ENCODE measurements at places on chromosomes 2 and 18.

DNA sequence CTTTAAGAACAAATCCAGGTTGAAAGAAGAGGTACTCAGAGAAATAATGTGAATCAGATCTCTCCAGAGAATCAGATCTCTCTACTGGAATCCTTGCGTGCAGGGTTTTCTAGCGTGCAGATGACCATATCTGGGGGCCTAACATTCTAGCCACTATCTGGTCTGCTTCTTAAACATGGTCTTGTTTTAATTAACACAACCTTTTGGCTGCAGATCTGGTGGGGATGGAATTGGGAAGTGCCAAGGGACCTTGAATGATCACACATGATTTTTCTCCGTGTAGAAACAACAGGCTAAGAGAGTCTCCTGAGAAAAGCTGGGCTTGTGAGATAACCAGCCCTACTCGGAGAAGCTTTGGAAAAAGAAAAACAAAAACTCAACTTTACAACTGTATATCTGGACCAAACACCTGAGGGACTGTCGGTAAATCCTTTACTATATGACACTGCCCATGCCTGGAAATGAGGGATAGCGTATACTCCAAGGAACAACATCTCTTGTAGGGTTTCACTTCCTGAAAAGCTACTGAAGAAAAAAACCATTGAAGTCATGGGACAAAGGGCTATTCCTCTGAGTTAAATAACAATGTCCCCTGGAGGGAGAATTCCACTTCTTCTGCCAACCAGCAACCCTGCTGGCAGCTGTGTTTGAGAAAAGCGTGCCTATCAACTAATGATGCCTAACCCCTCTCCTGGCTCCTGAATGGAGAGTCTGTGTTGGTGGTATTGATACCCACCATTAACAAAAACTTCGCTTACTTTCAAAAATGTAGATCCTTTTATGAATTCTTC is 171.0 kb upstream of the REV1 start:
- DNase-seq, result no peak

DNA sequence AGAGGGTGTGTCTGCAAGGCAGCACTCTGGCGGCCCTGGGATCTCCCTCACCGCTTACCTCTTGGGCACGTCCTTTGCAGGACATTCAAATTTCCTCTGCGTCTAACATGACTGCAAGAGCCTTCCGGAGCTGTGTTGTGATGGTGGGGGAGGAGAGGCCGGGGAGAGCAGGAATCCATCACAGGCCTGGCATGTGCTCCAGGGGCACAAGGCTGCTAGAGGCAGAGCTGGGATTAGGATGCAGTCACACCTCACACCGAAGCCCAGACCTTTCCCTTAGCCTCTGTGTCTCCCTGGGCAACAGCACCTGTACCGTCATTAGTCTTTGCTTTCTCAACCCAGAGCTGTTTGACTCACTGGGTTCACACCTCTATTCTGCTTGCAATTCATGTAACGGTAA is 111.3 kb downstream of the CMPK2 start:
- no peak for DNase-seq

- no peak for DNase-seq
These were observed 2.1 kb upstream of the PXDN start for GRCh38 chr2:1746174-1747064.

DNA sequence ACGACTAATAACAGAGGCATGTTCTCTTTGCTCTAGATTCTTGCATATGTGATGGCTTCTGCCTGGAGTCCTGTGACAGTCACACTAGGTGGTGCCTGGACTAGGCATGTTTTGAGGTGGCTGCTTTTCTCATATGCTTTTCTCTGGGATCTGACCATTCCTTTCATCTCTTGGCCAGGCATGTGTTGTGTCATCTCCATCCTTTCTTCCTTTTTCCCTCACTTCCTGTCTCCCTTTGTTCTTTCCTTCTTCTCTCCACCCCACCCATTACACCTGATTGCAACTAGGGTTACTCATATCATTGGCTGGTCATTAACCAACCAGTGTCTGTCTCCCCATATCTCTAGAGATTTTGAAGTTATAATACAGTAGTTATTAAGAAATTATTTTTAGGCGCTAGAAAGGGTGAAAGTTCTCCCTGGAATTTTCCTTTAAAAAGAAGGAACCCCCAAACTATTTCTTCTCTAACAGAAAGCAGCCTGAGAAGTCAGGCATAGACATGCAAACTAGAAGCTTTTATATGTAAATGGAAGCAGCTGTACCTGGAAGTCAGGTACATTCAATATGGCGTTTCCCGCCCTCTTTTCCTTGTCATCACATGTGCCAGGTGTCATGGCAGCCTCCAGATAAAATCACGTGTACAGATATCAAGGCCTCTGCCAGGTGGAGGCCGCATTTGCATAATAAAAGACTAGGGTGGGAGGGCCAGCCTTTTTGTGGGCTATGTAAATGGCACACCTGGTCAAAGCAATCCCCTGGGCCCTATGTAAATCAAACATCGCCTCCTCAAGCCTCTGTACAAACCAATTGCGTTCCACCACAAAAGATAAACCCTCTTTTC is 220.4 kb upstream of the MEX3C start:
- DNase-seq, result no peak

DNA sequence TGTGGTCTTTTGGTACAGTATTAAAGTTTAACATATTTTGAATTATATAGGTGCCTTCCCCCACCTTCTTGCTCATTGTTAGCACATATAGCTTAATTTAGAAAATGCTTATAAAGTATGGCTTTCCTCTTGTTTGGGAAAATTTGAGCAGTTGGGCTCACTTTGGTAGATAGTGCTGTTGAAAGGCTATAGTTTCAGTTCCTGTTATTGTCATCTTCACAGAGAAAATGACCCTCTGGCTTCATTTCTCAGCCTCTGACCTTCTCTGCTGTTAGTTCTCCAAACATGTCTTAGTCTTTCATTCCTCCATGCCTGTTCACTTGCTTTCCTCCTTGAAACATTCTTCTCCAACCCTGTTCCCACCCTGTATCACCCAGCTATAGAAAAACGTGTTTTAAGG is 200.6 kb downstream of the WDR7 start:
- DNase-seq, result no peak

- DNase-seq, result no peak
These were observed 31.1 kb upstream of the CXCR4 start for GRCh38 chr2:136149011-136149410.

GRCh38 chr18:76394780-76395476 is 100.1 kb downstream of the ZNF516 start:
- no peak for DNase-seq

GRCh38 chr2:73110168-73111072 is 2.3 kb downstream of the RAB11FIP5 start:
- no peak for DNase-seq

GRCh38 chr2:85656468-85656867 is 11.5 kb downstream of the SFTPB start:
- no peak for DNase-seq

DNA sequence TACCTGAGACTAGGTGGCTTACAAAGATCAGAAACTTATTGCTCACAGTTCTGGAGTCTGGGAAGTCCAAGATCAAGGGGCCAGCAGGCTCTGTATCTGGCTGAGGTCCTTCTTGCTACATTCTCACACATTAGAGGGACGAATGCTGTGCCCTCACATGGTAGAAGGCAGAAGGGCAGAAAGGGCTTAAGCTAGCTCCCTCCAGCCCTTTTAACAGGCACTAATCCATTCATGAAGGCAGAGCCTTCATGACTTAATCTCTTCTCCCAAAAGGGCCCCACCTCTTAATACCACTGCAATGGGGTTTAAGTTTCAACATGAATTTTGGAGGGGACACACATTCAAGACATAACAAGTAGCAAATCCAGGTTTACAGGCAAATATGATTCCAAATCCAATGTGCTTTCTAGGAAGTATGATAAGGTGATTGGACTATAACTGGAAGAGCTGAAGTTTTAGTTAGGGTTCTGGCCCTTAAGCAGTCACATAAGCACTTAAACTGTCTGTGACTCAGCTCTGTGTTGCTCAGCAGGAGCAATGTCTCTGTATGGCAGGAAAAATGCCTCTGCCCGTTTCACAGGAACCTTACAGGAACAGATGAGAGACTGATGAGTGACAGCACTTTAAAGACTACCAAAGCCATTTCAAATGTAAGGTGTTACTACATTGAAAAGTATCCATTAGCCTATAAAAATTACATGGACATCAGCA is 119.6 kb upstream of the PTPRM start:
- no peak for DNase-seq

DNA sequence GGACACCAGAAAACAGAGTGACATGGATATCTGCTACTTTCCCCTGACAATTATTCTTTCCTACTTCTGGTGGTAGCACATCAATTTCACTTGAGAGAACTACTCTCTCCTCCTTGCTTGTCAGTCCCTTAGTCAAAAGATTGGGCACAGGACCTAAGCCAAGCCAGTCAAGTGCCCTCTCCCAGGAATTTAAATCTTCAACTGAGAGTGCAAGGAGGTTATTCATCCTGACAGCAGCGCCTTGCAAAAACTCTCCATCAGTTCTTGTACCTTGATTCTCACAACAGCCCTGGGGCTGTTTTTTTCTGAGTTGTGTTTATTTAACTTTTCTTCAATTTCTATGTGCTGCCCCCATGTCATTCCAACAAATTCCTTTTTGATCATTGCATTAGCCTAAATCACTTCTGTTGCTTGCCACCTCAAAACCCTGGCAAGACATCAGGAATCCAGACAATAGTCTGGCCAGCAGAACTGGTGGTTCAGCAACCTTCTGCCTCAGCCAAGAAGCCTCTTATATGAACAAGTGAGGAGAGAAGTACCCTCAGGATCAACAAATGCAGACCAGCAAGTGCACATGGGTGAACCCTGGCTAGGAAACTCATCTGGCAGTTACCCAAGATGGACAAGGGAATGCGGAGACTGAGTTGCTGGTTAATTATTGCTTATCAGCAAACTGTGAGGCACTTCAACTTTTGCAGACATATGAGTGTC is 19.4 kb downstream of the COL4A3 start:
- DNase-seq, result no peak

DNA sequence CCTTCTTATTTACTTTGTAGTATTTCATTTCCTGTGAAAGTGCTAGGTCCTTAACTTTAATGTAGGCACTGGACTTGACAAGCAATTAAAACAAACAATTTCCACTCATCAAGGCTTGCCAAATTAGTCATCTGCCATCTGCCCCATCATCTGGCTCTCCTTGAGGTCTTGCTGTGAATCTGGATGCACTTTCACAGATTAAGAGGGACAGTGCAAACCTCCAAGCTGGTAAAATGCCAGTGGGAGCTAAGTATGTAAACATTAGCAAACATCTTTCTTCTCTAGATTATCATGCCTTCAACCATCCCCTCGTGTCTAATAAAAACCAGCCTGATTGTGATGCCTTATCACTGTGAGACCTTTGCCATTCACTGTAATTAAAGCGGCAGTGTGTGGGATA is 402.9 kb downstream of the ERBB4 start:
- DNase-seq, result no peak

DNA sequence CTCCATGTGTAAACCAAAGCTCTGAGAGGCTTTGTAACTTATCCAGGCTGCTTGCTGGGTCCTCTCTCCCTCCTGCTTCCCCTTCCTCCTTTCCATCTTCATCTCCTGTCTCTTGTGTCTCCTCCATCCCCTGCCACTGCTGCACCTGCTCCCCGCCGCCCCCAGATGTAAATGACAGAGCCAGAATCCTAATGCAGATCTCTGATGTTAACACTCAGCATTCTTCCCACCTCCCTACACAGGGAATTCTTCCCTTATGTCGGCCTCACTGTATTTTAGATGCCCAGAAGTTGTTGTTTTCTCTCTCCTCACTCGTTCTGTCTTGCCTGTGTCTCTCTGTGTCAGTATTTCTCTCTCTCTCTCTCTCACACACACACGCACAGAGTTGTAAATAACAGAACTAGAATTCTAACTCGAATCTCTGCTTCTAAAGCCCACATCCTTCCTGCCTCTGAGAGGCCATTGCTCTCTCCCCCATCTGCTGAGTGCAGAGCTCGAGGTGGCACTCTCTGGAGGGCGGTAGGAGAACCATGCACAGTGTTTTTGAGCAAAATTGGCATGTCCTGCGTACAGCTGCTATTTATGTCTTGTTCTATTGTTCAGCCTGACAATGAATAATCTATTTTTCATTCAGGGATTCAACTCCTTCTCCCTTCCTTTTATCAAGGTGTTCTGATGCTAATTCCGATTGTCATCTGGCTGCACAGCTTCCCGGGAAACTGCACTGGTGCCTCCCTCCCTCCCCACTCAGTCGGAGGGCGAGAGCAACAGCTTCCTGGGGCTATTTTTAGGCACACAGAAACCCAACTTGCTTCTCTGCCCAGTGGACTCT is 219.9 kb downstream of the SH3RF3 start:
- DNase-seq, result no peak

- no peak for DNase-seq
These were observed 1.5 kb downstream of the TRMT61B start for GRCh38 chr2:28868611-28869010.

DNA sequence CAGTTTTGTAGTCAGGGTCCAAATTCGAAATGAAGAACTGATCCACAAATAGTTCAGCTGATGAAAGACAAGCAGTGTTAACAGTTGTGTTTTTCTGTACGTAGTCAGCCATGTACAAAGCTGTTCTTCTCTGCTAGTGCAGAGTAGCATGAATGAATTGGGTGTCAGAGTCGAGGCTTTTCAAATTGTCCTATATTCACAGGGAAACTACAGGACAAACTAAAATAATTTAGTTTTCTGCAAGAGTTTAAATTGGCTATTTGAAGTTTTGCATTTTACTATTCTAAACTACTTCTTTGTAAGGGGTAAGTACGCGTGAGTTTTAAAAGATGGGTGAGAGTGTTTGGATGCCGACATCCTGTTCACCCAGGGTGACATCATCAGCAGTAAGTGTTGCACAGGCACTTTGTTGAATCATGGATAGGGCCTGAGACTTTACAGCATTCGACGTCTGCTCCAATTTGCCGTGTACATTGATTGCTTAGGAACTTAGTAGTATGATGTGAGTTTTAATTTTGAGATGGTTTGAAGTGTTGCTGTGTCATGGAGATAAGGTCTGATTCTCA is 147.2 kb upstream of the NFATC1 start:
- no peak for DNase-seq

DNA sequence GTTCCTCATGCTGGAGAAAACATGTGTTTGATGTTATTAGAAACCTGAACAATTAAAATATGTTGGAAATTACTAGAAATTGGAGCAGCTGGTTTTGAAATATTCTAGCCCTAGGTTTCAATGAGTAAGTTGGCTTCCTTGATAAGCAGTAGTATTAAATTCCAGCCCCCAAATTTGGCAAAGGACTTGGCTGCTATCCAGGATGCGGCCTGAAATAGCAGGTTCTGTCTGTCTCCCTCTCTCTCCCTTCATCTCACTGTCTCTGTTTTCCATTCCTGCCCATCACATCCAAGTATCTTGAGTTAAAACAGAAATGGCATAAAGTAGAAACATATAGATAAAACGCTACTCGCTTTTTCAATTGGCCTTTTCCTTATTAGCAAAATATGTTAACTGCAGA is 20.9 kb upstream of the GPR45 start:
- DNase-seq, result no peak

GRCh38 chr2:157620956-157621355 is 7.7 kb downstream of the ACVR1C start:
- DNase-seq, result no peak

DNA sequence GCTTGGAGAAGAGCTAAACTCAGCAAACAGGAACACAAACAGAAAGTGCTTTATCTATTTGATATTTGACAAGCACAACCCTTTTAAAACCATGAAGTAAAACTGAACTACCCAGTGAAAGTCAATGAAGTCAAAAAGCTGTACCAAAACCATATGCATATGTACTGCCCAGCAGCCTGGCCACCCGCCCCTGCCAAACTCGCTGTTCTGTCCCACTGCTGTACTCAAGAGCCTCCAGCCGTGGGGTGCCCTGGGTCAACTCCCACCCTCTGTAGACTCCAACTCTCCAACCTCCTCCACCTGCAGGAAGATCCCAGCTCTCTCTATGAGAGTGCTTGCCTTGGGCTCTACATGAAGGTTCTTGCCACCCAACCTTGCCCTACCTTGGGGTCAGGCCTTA is 268.2 kb downstream of the AGPS start:
- DNase-seq, result no peak

- no peak for DNase-seq
These were observed 49.2 kb downstream of the CYB5A start for GRCh38 chr18:74242438-74243096.
